ENCODE measurements at places on chromosomes 5 and 9. TPM values are rescaled to one million over a fixed set of nuclear protein-coding genes. Genes with fewer than 3 reads are reported as not detected.

DNA sequence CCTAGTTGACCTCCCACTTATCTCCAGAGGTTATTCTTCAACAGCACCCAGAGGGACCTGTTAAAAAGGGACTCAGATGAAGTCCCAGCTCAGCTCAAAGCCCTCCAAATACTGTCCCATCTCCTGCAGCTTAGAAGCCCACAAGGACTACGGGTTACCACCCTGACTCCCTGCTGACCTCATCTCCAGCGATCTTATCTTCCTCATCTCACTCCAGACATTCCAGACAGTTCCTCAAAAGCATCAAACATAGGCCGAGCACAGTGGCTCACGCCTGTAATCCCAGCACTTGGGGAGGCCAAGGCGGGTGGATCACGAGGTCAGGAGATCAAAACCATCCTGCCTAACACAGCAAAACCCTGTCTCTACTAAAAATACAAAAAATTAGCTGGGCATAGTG lies 263.8 kb upstream of the TLE4 start:
- DNase-seq = no peak

DNA sequence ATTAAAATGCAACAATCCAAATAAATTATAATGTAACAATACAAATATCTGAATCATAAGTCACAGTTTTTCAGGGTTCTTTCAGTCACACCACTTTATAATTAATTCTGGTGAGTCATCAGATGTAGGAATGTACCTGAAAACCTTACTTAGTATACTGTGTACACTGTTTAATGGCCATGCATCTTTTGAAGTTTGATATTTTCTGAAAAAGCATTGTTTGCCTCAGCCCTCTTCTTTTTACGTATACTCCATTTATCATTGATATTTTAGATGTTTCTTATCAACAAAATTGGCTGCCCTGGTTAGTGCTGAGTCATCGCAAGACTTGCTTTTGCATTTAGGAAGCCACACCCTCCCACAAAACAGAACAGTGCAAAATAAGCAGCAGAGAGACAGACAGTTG lies 218.6 kb downstream of the PJA2 start:
- DNase-seq = no peak

GRCh38 chr5:136819526-136820302 lies 454.4 kb upstream of the TRPC7 start:
- DNase-seq = no peak

- no peak for DNase-seq
Measured at GRCh38 chr5:176408590-176408989, 7.7 kb downstream of the CLTB start.

GRCh38 chr5:122937914-122938313 lies 92.5 kb downstream of the SNX24 start:
- DNase-seq = no peak

DNA sequence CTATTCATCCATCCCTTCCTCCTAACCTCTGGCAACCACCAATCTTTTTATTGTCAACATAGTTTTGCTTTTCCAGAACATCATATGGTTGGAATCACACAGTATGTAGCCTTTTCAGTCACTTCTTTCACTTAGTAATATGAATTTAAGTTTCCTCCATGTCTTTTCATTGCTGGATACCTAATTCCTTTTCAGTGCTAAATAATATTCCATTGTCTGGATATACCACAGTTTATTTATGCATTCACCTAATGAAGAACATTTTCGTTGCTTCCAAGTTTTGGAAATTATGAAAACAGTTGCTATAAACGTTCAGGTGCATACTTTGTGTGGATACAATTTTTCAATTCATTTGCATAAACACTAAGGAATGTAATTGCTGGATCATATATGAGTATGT lies 70.7 kb upstream of the FNIP1 start:
- no peak for DNase-seq

GRCh38 chr5:76742583-76742982 lies 26.7 kb downstream of the F2R start:
- DNase-seq = no peak

DNA sequence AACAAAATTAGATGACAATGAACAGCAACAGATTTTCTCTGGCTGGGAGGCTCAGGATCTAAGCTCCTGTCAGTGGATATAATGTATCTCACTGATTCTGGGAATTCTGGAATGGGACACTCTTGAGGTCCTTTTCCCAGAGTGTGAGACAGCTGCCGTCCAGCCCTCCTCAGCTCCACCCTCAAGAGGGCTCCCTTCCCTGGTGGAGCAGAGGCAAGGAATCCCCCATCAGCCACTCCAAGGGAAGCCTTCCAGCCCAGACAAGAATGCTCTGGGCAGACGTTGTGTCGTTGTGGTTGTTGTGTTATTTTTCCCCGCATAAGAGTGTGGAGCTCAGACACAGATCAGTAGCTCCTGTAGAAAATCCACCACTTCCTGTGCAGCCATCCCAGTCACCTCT lies 47.7 kb upstream of the ATP10B start:
- no peak for DNase-seq

DNA sequence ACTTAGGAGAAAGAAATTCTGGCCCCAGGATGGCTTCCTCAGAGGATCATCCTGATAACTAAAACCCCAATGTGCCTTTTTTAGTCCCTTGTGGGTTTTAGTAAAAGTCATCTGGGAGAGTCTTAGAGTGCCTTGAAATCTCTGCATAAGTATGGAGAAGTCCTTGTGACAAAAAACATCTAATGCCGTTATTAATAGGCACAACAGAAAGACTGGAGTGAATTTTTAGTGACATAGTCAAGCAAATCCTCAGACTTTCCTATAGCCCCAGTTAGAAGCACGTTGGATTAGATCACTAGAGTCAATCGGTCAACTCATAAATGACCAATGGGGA lies 108.2 kb upstream of the MPDZ start:
- DNase-seq = no peak

GRCh38 chr5:38273626-38274025 lies 15.3 kb downstream of the EGFLAM start:
- DNase-seq = no peak

Gene PCDHGC3
- total RNA-seq = 25.8 TPM

Gene ENTR1
- 70.9 TPM for total RNA-seq

Gene CARTPT
- not detected for total RNA-seq

Measured in progenitor cell of endocrine pancreas (in vitro differentiated cells).